ENCODE measurements at places on chromosomes 3 and 15.

DNA sequence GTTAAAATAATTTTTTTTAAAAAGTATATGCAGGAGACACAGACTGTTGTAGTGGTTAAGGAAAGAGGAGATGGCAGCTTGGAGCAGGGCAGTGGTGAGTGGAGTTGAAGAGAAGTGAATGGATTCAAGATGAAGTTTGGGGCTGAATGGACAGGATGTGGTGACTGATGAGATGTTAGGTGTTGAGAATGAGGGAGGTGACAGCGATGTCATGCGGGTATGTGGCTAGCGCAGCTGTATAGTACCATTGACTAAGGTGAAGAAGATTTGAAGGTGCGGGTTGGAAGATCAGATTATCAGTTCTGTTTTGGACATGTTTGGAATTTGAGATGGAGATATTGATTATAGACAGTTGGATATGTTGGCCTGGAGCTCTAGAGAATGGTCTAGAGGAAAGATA is 20.1 kb downstream of the FBXO22 start:
- no peak for DNase-seq

- DNase-seq: no peak
Measured at GRCh38 chr15:75622505-75622904, 3.0 kb downstream of the SNUPN start.

GRCh38 chr15:31476866-31477265 is 150.2 kb downstream of the KLF13 start:
- no peak for DNase-seq

DNA sequence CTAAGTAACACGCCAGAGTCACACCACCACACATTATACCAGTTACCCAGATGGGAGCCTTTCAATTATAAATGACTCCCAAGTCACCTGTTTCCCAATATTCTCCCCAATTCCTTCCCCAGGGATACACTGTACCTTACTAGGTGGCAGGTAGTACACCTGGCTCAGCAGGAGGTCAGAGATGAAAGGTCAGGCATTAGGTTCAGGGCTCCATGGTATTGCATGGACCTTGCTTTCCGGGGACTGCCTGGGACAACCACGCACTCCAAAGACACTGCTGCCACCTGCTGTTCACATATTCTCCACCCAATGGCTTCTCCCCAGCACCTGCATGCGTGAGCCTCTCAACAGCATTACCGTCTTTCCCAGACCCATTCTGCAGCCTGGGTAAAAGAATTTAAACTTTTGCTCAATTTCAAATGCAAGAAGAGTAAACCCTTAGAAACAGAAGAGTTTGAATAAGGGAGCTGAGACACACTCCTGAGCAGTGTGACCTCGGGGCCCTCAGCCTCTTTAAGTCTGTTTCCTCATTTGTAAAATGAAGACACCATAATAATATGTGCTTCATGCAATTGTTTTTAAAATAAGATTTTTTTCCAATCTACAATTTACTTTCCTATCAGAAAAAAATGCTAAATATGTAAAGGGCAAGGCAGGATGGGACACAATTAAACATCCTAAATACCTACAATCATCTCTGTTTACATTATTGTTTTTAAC is 28.0 kb upstream of the LACTB start:
- peak; percentile 73 for DNase-seq

- no peak for DNase-seq
Measured at GRCh38 chr3:58766587-58767282, 100.2 kb upstream of the FAM3D start.

GRCh38 chr15:62777671-62778070 is 264.9 kb upstream of the TPM1 start:
- DNase-seq: no peak

GRCh38 chr3:170296703-170297102 is 60.8 kb upstream of the SKIL start:
- DNase-seq: no peak

- DNase-seq: no peak
Measured at GRCh38 chr3:155391551-155391958, 98.1 kb upstream of the STRIT1 start.

DNA sequence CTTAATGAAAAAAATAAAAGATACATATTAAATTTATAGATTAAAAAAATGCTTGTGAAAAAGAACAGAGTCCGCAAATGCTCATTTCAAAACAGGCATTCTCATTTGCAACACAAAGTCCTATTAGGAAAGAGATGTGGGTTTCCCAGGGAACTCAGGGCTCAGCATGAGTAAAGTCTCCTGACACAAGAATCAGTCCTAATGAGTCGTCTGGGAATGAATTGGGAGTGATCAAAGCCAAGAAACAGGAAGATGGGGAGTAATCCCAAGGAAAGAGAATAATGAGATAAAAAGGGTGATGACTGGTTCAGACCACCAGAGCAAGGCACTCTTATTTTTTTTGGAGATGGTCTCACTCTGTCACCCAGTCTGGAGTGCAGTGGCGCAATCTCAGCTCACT is 443.7 kb downstream of the NR2F2 start:
- DNase-seq: no peak

DNA sequence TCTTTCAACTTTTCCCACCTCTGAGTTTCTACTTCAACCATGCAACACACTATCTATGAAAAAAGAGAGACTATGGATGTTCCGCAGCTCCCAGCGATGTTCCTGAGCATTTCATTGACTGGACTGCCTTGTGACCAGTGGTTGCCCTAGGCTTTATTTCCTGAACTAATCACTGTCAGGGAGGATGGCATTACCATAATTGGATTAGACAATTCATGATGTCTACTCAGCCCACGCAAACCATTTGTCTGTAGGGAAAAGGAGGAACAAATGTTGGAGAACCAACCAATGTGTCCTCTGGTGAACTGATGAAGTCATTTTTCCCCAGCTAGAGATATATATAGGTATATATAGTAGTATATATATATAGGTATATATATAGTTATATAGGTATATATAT is 229.3 kb upstream of the MCTP2 start:
- DNase-seq: no peak

- peak; percentile 51 for DNase-seq
Measured at GRCh38 chr3:64505419-64505818, 182.4 kb downstream of the ADAMTS9 start.

DNA sequence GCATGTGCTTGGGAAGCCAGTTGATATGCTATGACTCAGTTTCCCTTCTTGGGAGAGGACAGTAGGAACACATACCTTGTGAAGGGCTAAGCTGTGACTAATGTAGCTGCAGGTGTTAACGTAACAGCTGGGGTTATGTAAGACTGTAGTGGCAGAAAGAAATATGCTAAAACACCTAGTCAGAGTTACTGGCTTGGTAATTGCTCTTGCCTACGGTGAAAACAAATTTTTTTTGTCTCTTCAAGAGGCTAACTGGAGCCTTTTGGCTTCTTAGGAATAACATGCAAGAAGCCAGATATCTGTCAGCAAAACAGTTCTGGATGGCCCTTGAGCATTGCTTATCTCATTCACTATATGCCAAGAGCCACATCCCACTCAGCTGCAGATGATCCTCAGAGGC is 1.4 kb downstream of the MAPKBP1 start:
- no peak for DNase-seq

DNA sequence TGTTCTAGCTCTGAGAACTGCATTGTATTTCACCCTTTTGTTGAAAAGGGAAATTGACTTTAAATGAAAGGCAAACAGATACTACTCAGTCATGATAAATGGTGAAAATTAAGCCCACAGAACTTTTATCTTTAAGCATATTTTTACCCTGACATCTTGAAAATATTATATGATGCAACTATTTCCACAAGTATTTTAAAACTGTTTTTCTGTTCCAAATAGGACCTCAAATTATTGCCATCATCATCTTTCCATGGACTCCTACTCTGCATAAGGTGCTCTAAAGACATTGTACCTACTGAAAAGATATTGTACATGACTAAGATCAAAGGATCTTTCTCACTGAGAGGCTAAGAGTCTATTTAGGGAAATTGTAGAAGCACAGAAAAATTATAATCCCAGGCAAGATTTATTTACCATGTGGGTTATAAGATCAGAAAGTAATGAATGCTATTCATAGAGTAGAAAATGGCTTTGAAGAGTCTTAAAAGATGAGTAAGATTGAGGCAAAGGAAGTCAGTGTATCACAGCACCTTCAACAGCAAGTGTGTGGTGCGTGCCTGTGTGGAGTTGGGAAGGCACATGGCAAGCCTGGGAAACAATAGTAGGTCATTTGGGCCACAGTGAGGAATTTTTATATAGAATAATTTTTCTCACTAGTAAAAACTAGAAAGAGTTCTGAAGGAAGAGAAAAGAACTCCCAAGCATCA is 68.8 kb downstream of the VGLL3 start:
- DNase-seq: no peak

- DNase-seq: no peak
Measured at GRCh38 chr3:33982269-33982798, 183.9 kb downstream of the PDCD6IP start.

- DNase-seq: no peak
Measured at GRCh38 chr3:127889461-127889863, 25.6 kb upstream of the KBTBD12 start.

GRCh38 chr3:29545615-29546014 is 264.7 kb downstream of the RBMS3 start:
- no peak for DNase-seq

GRCh38 chr3:180184816-180185215 is 148.1 kb upstream of the PEX5L start:
- no peak for DNase-seq

DNA sequence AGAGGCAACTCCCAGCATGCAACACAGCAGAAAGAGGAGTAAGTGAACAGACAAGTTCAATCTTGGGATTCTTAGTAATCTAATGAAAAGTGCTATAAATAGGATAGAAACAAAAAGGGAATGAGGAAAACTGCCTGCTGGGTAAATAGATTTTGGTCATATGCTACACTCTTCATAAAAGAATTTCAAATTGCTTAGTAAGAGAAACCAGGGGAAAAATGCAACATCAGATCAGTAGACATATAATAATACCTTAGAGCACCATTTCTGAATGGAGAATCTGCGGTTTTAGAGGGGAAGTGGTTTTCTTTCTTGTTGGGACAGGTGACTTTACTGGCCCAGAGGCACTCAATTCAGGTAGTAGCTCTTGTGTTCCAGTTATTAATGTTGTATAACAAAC is 13.4 kb upstream of the TBC1D5 start:
- DNase-seq: no peak

DNA sequence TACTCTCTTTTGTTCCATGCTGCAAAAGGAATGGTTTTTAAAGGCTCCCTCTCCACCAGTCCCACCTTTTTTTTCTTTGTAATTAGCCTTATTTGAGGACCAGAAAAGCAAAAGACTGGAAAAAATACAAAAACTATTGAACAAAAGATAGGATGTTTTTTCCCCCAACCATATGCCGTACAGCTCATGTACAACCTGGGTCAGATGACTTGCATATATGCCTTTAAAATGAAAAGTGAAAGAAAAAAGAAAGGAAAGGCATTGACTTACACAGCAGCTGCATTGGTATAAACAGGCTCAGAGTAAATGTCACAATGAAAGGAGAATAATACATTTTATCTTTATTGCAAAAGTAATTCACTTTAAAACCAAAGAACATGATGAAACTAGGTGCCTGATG is 69.5 kb upstream of the CMC1 start:
- DNase-seq: no peak

DNA sequence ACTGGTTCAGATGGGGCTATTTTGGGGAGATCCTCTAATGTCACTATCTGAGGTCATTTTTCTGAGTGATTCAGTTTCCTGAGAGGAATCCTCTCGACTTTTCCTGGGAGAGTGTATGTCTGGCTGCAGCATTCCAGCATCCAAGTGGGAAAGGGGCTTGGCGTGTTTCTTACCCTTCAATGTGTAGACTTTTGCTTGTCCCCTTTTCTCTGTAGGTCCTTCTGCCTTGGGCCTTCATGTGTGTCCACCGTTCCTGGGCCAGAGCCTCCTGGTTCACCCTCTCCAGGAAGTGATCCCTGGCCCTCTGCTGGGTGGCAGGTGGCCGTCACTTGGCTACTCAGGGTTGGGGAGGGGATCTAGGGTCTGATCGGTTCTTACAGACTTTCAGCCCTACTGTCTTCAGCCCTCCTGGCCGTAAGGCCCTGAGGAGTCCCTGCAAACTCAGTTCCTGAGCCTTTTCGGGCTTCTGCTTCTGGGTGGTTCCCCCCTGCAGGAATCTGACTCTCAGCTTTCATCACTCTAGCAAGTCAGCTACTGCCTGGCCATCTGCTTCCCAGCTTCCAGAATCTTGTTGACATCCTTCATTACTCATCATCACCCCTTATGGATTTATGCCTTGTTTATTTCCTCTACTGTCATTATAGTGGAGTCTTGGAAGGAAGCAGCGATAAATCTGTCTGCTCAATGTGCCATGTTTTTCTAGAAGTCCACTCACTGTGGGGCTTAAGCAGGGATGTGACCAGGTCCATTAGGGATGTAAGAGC is 36.5 kb downstream of the GOLGA6L10 start:
- no peak for DNase-seq

- no peak for DNase-seq
Measured at GRCh38 chr15:101676921-101677329, 24.7 kb upstream of the TM2D3 start.

DNA sequence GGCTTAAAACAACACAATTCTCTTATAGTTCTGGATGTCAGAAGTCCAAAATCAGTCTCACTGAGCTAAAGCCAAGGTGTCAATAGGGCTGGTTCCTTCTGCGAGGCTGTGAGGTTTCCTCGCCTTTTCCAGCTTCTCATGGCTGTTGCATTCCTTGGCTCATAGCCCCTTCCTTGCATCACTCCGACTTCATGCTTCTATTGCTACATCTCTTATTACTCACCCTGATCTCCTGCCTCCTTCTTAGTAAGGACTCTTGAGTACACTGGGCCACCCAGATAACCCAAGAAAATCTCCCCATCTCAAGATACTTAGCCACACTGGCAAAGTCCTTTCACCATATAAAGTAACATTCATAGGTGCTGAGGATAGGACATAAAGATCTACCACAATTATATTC is 193.9 kb downstream of the ADAMTS17 start:
- DNase-seq: no peak
